GM23248 (cell line): ENCODE measurements at places on chromosomes 4 and X. TPM values are rescaled to one million over a fixed set of nuclear protein-coding genes. Genes with fewer than 3 reads are reported as not detected.

DNA sequence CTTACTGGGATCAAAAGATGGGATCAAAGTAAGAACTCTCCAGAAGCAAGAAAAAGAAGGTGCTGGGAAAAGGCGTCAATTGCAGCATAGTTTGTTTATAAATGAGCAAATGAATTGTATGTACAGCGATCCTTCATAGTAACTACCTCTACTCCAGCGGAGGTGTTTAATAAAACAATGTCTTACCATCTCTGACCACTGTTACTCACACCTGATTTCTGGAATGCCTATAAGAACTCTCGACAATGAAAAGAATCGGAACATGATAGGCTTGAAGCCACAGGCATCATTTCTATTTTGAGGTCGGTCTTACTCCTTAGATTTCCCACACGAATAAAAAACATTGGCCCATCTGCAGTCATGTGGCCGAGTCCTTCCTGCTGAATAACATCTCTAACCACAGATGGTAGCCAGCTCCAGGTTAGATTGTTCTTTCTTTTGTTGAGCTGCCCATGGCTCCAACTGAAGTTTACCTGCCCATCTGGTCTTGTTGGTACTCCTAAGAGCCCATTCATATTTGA is 67.6 kb downstream of the CLDN34 start:
- DNase-seq, result no peak

- DNase-seq, result no peak
These were observed 3.3 kb upstream of the LIN54 start for GRCh38 chr4:83013902-83014301.

GRCh38 chr4:147916351-147916750 is 184.5 kb downstream of the ARHGAP10 start:
- DNase-seq, result peak; percentile 44

DNA sequence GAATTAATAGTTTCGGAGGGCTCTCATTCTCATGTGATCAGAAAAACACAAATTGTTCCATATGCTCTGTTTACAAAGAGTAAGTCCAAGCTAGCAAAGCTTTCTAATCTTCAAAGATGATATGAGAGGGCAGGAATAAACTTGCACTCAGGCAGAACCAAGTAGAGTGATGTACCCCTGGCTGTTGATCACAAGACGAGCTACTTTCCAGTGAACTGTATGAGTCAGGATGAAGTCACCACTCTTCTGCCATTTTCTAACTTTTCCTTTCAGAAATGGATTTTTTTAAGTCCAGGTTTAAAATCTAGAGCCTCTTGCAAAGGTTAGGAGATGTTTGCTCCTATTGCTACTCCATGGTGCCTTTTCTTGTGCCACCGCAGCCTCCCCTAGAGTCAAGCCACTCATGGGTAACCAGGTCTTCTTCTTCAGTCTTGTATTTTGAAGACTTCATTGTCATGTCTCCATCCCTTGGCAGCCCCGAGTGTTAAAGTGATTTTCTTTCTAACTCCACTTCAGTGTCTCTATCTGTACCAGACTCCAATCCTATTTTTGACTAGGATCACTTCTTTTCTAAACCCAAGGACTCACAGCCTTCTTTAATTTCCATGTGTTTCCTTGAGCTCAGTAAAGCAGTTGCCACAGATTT is 171.9 kb upstream of the GALNT7 start:
- peak; percentile 74 for DNase-seq

DNA sequence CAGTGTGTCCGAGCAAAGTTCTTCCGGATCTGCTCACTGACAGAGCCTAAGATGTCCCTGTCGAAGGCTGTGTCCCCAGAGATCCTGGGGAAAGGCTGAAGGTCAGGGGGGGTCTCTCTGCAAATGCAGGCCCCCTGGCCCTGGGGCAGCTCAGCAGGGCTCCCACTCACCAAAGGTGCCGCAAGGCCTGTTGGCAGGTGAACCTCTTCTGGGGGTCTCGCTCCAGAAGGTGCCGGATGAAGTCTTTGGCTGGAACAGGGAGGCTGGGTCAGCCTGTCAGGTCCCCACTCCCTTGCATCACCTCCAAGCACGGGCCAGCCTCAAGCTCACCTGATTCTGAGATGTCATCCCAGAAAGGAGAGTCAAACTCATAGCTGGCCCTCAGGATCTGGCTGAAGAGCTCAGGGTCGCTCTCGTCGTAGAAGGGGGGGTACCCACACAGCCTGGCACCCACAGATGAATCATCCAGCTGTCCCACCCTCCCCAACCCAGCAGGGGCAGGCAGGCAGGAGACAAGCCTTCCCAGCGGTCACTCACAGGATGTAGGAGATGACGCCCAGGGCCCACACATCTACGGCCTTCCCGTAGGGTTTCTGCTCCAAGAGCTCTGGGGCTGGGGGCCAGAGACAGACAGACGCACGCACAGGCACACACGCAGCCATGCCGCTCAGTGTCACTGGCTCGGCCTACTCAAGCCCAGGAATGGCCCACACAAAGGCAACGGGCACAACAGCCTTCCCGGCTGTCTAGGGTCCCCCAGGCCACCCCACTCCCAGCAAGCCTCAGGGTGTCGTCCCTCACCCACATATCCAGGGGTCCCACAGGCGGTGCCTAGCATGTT is 2.6 kb downstream of the PNCK start:
- no peak for DNase-seq

DNA sequence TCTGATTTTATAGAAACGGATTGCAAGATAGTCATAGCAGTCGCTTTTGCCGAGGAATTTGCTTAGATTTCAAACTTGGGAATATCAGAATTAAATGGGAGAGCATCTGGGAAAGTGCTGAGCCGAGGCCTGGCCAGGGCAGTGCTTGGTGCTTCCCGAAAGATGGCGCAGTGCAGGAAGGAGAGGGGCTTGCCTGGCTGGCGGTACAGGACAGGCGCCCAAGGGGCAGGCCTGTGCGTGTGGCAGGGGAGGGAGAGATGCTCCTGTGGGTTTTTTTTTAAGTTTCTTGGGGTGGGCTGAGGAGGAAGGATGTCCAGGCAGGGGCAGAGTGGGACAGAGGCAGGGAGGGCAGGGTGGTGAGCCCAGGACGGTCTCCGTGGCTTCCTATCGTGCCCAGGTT is 241.1 kb downstream of the AFAP1 start:
- peak; percentile 49 for DNase-seq

DNA sequence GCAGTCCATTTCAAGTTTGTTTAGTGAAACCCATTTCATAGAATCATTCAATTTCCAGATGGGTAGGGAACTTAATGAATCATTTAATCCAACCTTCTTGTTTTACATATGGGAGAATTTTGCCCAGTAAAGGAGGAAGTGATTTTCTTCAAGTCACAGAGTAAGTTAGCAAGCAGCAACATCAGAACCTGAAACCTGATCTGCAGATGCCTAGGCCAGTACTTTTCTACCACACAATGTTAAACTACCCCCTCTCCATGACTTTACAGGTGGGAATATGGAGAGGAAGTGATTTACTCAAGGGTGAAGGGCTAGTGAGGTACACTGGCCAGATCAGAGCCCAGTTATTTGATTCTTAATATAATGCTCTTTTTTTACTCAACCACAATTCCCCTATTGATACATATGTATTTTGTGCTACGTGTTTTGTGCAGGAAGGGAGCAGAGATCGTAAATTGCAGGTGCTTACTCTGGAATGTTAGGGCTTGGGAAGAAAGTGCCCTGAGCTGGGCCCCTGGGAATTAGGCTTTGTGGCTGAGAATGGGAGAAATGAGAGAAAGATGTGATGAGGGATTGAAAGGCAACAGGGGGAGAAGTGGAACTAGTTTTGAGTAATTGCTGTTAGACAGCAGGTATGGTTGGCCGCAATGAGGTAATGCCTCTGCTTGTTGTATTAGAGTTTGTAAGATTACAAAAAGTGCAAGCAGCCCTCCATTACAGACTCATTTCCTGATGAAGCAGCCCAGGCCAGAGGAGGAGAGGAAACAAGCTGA is 6.8 kb downstream of the LHFPL1 start:
- peak; percentile 23 for DNase-seq

DNA sequence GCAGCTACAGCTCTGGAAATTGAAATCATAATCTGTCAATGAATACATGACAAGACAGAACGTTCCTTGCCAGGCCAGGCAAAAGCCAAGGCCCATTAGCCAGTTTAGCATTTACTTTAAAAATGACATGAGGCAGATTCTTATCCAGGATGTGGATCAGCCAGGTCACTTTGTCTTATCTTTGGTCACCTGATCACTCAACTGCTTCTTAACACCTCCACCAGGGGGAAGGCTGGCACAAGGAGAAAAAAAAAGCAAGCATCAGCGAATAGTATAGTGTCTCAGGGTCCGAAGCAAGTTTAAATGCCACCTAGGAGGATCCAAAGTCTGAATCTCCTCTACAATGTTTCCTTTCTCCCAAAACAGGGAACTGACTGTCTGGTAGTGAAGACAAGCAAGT is 18.8 kb downstream of the ATP1B4 start:
- peak; percentile 15 for DNase-seq

DNA sequence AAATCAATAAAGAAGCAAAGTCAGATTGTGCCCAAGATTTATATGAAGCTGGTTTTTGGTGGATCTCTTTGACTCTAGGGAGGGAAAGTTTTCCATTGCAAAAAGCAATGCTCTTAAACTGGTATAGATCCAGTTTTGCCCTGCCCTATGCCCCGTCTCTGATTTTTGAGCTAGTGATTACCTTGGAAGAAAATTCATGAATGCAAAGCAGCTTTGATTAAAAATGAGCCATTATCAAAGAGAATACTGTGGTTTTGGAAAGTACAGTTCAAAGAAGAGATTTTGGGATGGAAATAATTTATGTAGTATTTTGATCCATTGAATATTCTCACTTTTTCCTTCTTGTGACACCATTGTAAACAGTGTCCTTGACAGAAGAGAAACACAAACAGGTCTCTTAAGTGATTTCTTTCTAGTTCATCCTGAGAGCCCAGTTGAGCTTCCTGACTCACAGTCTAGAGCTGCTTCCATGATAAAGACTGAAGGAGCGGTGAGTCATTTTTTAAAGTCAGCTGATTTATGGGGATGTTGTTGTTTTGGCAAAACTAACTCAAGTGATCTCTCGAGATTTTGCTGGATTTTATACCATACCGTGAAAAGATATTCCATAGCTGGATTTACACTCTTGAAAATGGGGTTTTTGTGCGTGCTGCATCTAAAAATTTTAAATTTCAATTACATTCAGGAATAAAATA is 76.7 kb downstream of the AFF1 start:
- DNase-seq, result peak; percentile 95

- DNase-seq, result no peak
These were observed 49.5 kb downstream of the GPM6A start for GRCh38 chr4:175762582-175762981.

GRCh38 chrX:10089378-10089795 is 67.4 kb upstream of the CLCN4 start:
- no peak for DNase-seq

DNA sequence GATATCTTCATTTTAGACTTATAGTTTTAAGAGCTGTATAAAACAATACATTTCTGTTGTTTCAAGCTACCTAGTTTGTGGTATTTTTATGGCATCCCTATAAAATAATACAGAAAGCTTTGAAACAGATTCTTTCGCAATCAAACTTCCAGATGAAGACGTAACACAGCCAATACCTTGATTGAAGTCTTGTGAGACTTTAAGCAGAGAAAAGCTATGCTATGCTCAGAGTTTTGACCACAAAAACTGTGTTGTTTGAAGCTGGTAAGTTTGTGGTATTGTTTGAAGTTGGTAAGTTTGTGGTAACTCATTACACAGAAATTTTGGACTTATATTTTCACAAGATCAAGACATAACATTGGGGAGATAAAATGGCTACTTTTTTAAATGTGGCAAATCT is 201.8 kb upstream of the UGT8 start:
- no peak for DNase-seq

FGFR3 gene
- polyA plus RNA-seq, result 0.10 and 0.15 TPM in 2 replicates

GCNA gene
- 0.99 and 1.5 TPM in 2 replicates for polyA plus RNA-seq

BEX3 gene
- polyA plus RNA-seq, result 300 and 313 TPM in 2 replicates

TRPC3 gene
- polyA plus RNA-seq, result not detected in 2 replicates

TMPRSS11E gene
- polyA plus RNA-seq, result not detected in 2 replicates

PSMD10 gene
- 68.2 and 71.0 TPM in 2 replicates for polyA plus RNA-seq

PHKA1 gene
- polyA plus RNA-seq, result 1.4 and 1.6 TPM in 2 replicates

SATL1 gene
- not detected in 2 replicates for polyA plus RNA-seq

PABPC1L2A gene
- polyA plus RNA-seq, result not detected in 2 replicates

RHOXF1 gene
- polyA plus RNA-seq, result not detected in 2 replicates

ZCCHC13 gene
- not detected in 2 replicates for polyA plus RNA-seq
